Stimulated activated CD8-positive, alpha-beta memory T cell treated with anti-CD3 and anti-CD28 coated beads, Interleukin-12 subunit alpha, Interleukin-12 subunit beta, amount 100 ng/mL, for 4 hours (primary cell): ENCODE measurements at places on chromosomes 7 and 10.

- no peak for DNase-seq
Observed at GRCh38 chr7:131218727-131219128, 108.9 kb upstream of the MKLN1 start.

DNA sequence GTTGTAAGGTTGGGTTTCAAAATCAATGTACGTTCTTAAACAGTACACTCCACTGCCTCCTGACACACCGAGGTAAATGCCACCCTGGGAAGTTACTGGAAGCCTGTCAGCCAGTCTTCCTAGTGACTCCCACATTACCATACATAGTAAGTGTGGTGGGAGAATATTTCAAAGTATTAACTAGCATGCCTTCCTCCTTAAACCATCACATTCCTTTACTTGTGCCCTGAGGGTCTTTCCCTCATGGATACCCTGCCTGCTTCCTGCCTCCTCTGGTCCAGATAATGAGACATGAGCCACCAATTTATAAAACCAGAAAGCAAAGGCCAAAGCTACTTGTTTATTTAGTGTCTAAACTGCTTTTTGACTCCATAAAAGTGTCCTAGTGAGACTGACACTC is 23.3 kb upstream of the SORCS3 start:
- no peak for DNase-seq

DNA sequence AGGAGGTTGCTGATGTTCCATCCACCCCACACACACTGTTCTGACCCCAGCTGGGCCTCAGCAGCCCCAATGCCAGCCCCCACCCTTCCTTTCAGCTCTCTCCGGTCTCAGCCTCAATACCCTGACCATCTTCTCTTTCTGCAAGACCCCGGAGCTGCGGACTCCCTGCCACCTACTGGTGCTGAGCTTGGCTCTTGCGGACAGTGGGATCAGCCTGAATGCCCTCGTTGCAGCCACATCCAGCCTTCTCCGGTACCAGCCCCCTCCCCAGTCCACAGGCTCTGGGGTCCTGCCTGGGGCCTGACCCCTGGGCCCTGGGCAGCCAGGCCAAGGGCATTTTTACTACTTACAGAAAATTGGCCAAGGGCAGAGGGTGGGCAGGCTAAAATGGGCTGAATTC is 2.6 kb downstream of the RGR start:
- no peak for DNase-seq

DNA sequence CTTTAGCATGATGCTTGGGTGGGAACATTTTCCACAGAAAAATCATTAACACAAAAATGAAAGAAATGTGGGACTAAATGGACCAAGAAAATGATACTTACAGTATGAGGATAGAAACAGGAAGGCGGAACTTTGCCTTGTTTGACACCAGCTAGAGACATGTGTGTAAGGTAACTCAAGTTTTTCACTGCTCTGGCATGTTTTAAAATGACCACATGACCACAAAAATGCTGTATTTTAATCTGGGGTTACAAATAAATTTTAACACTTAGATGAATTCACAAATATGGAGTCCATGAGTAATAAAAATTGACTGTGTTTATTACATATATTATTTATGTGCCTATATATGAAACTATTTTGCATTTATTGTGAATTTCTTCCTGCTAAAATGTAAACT is 100.9 kb upstream of the PHYHIPL start:
- no peak for DNase-seq

- DNase-seq: no peak
Observed at GRCh38 chr7:157928808-157929425, 592.1 kb downstream of the DNAJB6 start.

DNA sequence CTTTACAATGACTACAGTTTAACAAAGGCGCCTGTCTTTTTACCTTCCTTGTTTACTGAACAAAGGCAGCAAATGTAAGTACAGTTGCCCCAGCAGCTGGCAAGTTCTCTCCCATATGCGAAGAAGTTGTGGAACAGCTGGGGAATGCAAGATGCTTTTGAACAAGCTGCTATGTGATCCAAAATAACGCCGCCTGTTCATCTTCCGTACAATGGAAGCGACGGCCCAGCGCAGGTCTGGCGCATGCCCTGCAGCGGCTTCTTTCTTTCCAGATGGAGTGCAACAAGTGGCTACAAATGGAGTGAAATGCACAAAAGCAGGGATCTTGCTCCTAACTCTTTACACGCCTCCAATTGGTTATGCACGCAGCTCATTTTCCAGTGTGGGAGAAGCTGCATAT is 97.0 kb upstream of the SVIL start:
- DNase-seq: no peak

DNA sequence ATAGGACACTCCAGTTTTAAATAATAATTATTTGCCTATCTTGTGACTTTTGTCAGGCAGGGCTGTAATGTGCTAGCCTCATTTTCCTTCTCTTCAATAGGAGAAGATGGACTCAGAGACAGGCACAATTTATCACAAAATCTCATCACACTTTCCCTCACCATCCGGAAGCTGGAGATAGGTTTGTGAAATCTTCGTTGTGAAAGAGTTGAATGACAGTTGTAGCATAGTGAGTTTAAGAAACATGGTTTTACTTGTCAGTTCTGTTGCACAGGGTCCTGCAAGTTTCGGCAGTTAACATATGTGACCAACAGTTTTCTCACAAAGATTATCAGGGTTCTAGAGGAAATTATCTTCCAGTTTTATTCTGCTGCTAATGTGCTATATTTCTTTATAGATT is 37.7 kb upstream of the MAP3K8 start:
- DNase-seq: no peak

DNA sequence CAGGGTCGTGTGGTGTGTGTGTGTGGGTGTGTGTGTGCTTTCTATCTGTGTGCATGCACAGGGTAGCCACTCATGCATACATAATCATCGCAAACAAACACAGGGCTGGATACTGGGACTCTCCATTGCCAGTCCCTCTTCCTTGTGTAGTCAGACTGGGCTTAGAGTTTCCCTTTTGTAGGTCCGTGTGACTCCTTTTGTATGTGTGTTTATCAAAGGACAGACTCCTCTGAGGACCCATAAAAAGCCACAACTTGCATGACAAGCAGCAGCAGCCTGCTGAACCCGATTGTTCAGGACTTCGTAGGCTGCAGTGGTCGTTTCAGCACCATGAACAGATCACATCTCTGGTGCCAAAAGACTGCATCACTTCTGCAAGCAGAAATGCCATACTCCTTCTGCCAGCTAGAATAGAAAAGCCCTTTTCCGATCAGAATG is 895 bp downstream of the VSTM2A start:
- DNase-seq: no peak

GRCh38 chr7:130297628-130298543 is 4.9 kb downstream of the CPA4 start:
- no peak for DNase-seq

DNA sequence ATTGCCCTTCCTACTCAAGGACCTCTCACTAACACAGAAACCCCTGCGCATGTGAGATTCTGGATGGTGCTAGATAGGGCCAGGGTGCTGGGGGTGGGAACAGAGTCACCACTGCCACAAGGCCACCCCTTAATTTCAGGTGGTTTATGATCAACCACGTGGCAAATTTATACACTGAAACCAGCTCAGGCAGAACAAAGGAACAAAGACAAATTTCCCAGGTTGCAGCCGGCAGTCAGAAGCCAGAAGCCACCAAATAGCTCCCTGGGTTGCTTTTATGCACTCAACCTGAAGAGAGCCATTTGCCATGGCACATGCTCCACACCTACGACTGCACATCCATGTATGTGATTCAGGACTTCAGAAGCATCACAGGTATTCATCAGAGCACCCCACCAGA is 2.5 kb downstream of the VOPP1 start:
- no peak for DNase-seq

DNA sequence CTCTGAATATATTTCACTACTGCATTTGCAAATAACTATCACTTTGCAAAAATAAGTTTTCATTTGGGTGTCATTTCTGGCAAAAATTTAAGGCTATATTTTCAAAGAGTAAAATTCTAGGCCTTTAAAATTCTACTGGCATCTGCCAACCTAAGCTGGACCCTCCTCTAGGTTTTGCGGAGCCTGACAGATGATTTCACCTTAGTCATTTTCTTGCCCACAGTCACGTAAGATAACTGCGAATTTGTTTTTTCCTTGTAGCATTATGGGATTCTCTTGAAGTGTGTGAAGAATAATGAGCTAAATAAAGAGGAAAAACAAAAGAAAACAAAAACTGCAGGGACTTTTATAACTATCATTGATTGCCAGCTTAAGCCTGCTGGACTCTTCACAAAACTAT is 7.8 kb downstream of the MEOX2 start:
- DNase-seq: no peak

DNA sequence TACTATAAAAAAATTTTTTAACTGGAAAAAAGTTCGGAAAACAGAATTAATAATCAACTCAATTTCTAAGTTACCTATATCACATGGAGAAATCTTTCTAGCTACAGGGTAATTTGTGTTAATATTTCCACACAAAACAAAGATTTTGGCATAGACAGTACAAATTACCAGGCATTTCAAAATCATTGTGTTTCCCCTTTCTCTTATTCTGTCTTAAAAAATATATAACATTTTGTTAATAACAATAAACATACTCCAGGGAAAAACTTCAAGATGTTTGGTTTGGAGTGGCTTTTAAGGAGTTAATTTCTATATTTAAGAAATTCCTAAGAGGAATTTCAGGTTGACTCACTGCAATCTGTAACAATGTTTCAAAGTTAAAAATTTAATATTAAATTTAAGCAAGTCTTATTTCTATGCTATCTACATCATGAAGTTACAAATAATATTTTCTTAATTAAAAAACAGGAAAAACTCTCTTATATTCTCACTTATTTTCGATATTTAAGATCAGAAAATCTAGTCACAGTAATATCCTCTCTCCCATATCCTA is 132.6 kb downstream of the NRBF2 start:
- no peak for DNase-seq

- no peak for DNase-seq
Observed at GRCh38 chr7:158581440-158582088, 6.1 kb downstream of the PTPRN2 start.

DNA sequence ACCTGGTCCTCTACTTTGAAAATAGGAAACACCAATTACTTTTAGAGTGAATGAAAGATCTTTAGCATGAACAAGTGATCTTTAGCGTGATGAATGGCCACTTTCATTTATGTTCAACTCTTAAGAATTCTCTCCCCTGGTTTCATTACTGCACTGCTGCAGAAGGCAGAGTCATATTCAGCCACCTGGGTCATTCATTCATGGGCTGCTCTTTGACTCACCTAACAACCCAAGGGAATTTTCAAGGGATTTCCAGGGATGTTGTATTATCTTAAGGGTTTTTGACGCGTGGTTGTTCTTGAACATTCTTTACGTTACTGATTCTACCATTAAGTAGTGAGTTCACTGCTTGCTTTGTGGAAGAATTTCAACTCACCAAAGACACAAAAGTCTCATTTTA is 87.3 kb upstream of the STK17A start:
- no peak for DNase-seq

GRCh38 chr10:96675846-96676245 is 44.5 kb downstream of the PIK3AP1 start:
- no peak for DNase-seq

- no peak for DNase-seq
Observed at GRCh38 chr10:31599626-31600504, 280.8 kb downstream of the ZEB1 start.

DNA sequence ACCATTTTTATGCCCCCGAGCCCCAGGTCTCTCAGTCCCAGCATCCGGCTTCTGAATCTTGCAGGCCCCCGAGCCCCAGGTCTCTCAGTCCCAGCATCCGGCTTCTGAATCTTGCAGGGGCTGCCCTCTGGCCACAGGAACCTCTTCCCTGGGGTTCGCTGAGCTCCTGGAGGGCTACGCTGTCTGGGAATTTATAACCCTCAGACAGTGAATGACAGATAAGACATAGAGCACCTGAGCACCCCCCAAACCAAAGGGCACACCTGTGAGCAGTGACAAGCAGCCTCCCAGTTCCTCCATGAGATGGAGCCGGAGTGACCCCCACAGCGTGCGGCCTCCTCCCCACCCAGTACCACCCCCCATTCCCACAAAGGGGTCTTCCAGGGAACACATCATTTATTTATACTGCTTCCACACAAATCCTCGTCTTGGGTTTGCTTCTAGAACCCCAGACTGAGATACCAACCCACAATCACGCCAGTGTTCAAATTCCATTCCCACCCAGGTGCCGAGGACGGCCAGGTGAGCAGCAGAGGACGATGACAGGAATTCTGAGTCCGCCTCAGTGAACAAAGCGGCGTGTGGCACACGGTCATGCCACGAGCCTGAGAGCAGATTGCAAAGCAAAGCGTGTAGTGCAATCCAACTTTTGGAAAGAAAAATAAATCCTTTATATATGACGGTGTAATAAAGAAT is 57.7 kb upstream of the FAM20C start:
- no peak for DNase-seq

- DNase-seq: no peak
Observed at GRCh38 chr7:88546808-88547207, 212.7 kb upstream of the ZNF804B start.

DNA sequence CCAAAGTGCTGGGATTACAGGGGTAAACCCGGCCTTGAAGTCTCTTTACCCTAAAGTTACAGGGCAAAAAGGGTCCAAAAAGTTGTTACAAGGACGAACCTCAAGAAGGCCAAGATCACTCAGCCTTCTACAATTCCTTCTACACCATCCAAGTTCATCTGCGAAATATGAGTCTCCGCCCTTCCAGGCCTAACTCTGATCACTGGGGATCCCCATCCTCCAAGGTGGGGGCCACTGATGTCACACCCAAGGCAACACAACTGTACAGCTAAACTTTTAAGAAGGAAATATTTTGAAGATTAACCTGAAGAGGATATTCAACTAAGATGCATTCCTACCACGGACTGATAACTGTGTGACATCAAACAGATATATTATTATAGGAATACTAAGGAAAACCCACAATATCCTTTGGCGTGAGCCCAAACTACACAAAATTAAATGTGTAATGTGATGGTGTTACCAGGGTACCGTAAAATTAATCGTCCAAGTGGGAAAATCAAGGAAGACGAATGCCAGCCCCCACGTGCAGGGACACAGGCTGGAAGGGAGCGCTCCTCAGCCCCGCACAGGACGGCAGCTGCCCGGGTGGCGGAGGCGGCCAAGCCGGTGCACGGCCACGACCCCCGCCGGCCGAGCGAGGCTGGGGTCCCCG is 1.0 kb downstream of the PAXIP1 start:
- no peak for DNase-seq

GRCh38 chr7:116501425-116502167 is 2.1 kb downstream of the CAV2 start:
- no peak for DNase-seq

- DNase-seq: no peak
Observed at GRCh38 chr7:115851291-115851690, 179.3 kb downstream of the TFEC start.

DNA sequence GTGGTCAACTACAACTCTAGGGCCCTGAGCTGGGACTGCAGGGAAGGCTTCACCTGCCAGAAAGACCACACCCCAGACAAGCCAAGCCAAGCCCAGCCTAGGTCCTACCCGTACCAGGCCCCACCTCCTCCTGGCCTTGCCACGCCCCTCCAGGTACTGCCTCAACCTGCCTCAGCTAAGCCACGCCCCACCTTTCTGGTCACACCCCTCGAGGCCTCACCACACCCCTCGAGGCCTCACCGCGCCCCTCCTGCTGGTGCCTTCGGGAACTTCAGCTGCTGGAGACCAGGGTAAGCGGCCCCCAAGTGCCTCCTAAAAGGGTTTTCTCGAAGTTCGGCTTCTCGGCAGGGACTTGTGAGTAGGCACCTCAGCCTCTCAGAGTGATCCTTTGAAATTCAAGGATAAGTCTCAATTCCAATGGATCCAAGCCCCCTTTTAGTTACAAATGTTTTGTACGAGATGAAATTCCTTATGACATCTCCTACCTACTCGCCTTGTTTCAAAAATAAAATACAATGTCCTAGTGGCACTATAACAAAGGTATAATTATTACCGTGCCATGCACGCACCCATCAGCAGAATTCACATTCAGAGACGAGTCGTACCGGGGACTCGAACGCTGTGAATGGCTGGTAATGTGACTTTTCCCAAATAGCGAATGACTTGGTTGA is 171.2 kb downstream of the ARHGAP21 start:
- DNase-seq: no peak
